ENCODE measurements at places on chromosomes 1 and 21.

DNA sequence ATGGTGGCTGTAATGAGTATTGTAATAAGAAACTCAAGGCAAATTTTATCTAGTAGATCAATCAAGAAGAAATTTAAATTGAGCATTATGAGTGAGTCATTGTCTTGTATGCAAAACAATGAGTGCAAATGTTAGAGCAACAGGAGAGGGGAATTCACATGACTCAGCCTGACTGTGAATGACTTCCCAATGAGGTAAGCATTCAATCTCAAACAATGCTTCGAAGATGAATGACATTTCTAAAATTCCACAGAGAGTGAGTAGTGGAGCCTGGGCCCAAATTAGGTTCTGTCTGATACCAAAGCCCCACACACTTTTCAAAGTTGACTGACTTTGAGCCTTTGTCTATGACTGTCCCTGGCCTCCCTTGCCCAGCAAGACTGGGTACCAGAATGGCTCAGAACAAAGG, 738.0 kb downstream of the PTPRU start:
- DNase-seq, result peak; percentile 73

DNA sequence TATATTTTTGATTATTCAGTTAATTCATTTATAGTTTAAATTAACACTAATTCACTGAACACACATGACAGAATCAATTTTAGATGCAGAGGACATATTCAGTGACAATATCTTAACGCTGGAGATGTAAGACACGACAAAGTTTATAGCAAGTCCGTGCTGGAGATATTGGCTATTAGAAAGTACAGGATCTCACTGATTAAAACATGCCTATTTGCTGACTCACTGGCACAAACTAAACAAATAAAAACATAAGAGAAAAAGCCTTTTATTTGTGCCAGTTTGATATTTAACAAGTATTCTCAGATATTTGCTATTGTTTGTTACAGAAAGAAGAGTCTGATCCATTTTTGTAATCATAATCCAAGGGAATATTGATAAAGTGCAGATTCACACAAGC, 1122.9 kb upstream of the B3GALT2 start:
- DNase-seq, result no peak

DNA sequence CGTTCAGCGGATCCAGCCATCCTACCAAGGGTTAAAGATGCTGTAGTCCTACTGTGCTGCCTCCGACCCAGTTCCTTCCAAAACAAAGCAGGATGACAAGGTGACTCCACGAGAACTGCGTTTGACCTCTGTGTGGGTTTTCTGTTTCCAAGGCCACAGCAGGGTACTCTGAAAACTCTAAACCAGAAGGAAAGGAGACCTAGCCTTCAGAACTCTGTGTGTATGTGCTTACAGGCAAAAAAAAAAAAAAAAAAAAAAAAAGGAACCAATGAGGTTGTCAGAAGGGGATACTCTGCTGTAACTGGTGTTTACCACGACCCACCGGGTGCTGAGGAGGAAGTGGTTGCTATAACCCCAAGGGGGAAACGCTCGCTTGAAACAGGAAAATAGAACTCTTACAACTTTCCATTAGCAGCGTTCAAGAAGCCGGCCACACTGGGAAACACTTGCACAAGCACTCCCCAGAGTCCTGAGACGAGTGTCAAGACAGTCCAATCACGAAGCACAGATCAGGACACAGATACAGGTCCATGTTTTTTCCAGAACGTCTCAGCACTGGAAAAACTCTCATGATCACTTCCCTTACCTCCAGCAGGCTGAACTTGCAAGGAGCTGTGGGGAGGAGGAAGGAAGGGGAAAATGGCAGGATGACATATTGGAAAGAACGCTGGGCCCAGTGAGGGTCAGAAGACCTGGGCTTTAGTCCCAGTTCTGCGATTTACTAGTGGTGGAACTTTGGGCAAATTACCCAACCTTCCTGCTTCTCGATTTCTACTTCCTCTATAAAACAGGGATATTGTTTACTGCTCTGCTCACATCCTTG, 64.0 kb downstream of the ITPKB start:
- DNase-seq, result no peak

- DNase-seq, result no peak
These were observed 27.8 kb upstream of the ZBTB21 start for GRCh38 chr21:42037943-42038342.

DNA sequence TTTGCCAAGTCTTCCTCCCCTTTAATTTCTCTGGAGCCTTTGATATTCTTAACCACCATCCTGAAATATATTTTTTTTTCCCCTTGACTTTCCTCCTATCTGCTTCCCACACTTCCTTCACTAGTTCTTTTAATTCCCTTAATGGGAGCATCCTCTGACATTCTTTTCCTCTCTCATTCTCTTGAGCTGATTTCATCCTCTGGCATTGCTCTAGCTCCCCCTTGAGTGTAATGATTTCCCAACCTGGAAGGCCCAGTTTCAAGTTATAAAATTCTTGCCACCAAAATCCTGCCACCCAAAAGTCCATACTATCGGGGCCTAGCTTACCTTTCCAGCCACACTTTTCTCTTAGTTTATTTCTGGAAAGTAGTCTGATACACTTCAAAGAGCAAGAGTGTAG, 39.5 kb upstream of the UBE2U start:
- peak; percentile 73 for DNase-seq

GRCh38 chr1:244150071-244150470, 99.0 kb downstream of the ZBTB18 start:
- DNase-seq, result peak; percentile 56

DNA sequence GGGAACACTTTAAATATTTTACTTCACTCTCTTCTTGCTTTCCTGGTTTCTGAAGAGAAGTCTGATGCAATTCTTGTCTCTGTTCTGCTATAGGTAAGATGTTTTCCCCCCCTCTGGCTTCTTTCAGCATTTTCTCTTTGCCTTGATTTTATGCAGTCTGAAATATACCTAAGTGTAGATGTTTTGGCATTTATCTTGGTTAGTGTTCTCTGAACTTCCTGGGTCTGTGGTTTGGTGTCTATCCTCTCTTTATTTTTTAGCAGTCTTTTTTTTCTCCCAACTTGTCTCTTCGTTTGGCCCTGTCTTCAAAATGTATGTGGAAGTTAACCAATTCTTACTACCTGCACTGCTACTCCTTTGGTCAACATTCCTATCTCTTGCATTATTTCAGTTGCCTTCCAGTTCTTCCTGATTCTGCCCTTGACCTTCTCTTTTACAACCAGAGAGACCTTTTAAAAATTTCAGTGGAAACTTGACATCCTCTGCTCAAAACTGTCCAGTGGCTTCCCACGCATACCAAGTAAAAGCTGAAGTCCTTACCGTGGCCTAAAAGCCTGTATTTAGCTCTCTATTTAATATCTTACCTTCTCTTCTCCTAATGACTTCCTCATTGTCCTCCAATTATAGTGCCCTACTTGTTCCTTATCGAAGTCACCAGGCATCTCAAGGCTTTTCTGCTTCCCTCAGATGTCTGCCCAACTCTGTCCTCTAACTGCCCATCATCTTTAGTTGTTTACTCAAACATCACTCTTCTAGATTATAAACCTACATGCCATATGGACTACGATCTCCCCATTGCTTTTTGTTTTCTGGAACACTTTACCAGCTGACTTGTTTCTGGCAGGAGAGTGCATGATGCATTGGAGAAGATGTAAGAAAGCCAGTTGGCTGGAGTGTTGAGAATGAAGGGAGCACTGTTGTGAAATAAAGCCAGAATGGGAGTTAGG, 40.9 kb downstream of the RAP1A start:
- peak; percentile 29 for DNase-seq

- no peak for DNase-seq
These were observed 177.3 kb downstream of the ZSCAN20 start for GRCh38 chr1:33649759-33650158.

DNA sequence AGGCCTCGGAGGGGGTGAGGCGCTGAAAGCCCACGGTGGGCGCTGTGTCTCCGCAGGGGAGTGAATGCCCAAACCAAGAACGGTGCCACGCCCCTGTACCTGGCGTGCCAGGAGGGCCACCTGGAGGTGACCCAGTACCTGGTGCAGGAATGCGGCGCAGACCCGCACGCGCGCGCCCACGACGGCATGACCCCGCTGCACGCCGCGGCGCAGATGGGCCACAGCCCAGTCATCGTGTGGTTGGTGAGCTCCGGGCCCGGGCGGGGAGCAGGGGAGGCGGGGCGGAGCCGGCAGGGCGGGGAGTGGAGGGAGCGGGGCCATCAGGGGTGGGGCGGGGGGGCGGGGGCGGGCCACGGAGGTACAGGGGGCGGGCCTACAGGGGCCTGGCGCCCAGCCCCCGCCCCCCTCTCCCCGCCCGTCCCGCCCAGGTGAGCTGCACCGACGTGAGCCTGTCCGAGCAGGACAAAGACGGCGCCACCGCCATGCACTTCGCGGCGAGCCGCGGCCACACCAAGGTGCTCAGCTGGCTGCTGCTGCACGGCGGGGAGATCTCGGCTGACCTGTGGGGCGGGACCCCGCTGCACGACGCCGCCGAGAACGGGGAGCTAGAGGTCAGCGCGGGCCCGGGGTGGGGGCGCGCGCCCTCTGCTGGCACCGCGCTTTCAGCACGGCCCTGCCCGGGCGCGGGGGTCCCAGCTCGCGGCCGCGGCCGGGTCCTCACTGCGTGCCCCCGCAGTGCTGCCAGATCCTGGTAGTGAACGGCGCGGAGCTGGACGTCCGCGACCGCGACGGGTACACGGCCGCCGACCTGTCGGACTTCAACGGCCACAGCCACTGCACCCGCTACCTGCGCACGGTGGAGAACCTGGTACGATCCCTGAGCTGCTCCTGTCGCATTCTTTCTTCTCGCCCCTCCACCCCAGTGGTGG, 15.9 kb downstream of the ESPN start:
- peak; percentile 17 for DNase-seq

DNA sequence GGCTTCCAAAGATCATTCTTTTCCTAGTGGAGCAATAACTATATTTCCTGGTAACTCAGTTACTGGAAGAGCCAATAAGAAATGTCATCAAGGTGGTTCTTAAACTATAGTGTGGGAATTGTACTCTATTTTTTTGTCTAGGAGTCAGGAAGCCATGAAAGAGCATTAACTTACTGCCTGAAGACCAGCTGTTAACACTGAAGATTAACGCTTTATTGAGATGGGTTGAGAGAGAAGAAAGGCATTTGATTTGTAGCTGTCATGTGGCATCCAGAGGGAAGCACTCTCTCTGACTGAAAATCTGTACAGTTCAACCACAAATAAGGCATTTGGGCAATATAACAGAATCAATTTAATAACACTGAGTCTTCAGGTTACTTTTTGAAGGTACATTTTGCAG, 76.0 kb downstream of the DNM3 start:
- DNase-seq, result no peak

- no peak for DNase-seq
These were observed 260.3 kb downstream of the GRIK3 start for GRCh38 chr1:36773827-36774541.

GRCh38 chr21:45292399-45293219, 4.9 kb upstream of the POFUT2 start:
- DNase-seq, result peak; percentile 81

GRCh38 chr1:170095976-170096748, 21.7 kb upstream of the KIFAP3 start:
- peak; percentile 18 for DNase-seq

DNA sequence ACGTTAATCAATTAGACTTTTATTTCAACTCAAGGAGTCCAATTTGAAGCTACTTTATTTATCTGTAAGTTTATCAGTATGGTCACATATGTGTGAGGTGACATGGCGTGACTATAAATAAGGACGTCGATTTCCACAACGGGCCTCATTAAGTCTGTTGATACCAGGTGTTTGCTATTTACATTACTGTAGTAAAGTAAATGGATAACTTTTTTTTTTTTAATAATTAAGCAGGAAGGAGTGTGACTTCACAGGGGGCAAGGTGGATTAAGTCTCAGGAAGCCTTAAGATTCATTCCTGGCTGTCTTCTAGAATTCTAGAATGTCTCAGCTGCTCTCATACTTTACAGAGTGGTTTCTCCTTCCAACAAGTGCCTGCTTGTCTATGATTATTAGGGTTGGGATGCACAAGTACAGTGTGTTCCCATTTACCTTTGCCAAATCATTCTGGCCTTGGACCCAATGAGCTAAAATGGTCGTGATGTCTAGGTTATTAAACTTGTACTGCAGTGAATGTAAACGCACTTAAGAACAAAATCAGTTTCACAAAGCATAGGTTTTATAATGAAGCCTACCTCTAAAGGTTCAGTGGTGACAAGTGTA, 15.5 kb downstream of the MAP3K7CL start:
- no peak for DNase-seq

DNA sequence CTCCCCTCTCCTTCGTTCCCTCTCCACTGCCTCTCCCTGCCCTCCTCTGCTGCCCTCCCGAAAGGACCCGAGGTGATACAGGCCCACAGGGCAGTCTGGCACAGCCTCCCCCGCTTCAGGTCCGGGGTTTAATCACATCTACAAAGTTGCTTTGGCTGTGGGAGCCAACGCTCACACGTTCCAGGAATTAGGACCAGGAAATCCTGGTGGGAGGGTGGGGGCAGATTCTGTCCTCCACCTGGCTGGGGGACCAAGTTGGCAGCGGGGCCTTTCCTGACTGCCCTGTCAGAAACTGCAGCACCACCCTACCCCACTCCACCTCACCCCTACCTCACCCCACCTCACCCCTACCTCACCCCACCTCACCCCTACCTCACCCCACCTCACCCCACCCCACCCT, 95.1 kb downstream of the WDR4 start:
- no peak for DNase-seq

DNA sequence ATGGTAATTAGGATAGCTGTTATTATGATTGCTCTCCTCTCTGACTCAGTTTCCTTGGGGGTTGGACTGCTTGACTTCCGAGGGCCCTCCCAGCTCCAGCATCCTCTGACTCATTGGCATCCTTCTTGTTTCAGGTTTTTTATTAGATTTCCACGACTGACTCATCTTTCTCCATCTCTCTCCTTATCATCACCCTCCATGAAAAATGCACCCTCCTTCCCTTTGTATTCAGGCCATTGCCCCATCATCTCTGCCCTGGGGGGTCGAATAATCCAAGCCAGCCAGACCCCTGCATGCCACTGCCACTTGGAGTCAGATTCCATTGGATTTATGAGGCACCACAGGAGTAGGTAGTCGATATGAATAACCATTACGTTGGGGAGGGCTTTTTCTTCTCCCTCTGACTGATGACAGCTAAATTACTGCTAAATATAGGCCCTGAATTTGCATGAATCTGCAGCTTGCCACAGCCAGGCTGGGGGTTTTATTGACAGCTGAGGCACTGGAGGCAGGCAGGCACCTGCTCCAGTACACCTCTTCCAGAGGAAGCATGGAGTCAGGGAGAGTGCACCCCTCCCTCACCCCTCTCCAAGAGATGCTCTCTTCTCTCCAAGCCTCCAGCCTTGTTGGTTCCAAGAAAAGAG, 91.7 kb downstream of the C1orf94 start:
- peak; percentile 88 for DNase-seq

All from AG10803 (cell line).